Left lung (tissue), 14 donors: ENCODE measurements at places on chromosomes 6 and 20. TPM values are rescaled to one million over a fixed set of nuclear protein-coding genes. Genes with fewer than 3 reads are reported as not detected.

DNA sequence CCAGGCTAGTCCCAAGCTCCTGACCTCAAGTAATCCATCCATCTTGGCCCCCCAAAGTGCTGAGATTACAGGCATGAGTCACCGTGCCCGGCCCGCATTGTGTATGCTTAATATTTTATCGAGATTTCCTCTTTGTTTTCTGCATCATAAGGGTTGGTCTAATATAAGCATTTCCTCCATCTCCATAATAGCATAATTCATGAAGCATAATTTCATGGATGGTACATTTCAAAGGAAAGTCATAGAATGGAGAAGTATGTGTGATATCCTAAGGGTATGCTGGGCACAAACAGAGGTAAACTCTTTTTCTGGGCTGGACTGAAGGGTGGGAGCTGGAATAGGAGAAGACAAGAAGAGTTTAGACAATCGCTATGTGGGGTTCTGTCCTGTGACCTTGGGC, 17.5 kb upstream of the TIAM2 start:
- H3K27me3 ChIP-seq: no peaks in the 10 kb centered on the region
- H3K36me3 ChIP-seq: no peaks in the 10 kb centered on the region
- H3K27ac ChIP-seq: no peak overlapping the region
- H3K4me3 ChIP-seq: no peak overlapping the region
- no peaks in the 10 kb centered on the region for H3K4me1 ChIP-seq

- peaks cover 10% of the 10 kb centered on the region for H3K4me1 ChIP-seq
- H3K27me3 ChIP-seq: no peaks in the 10 kb centered on the region
- no peak for DNase-seq
Observed at GRCh38 chr20:41098703-41099250, 38.6 kb upstream of the PLCG1 start.

GRCh38 chr20:45128099-45128498, 3.8 kb upstream of the WFDC12 start:
- no peaks in the 10 kb centered on the region for H3K36me3 ChIP-seq
- no peaks in the 10 kb centered on the region for H3K4me1 ChIP-seq
- peak overlapping the region; percentile 40 for H3K27ac ChIP-seq
- peaks cover 5% of the 10 kb centered on the region for H3K27me3 ChIP-seq
- no peak overlapping the region for H3K4me3 ChIP-seq

DNA sequence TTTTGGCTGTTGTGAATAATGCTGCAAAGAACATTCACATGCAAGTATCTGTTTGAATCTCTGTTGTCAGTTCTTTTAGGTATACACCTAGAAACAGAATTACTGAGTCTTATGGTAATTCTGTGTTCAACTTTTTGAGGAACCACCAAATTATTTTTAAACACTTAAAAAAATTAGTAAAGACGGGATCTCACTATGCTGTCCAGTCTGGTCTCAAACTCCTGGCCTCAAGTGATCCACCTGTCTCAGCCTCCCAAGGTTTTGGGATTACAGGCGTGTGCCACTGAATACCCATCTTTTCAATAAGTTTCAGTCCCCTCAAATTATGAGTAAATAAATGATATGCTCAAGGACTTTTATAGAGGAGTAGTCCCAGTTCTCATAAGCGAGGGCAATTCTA, 17.5 kb downstream of the SPATS1 start:
- H3K36me3 ChIP-seq: no peaks in the 10 kb centered on the region
- DNase-seq: no peak
- H3K4me1 ChIP-seq: no peaks in the 10 kb centered on the region
- H3K27ac ChIP-seq: no peak overlapping the region
- H3K4me3 ChIP-seq: no peak overlapping the region

The DSP gene
- 15.1 TPM for total RNA-seq

The EFCAB8 gene
- total RNA-seq: 1.0 TPM

DNA sequence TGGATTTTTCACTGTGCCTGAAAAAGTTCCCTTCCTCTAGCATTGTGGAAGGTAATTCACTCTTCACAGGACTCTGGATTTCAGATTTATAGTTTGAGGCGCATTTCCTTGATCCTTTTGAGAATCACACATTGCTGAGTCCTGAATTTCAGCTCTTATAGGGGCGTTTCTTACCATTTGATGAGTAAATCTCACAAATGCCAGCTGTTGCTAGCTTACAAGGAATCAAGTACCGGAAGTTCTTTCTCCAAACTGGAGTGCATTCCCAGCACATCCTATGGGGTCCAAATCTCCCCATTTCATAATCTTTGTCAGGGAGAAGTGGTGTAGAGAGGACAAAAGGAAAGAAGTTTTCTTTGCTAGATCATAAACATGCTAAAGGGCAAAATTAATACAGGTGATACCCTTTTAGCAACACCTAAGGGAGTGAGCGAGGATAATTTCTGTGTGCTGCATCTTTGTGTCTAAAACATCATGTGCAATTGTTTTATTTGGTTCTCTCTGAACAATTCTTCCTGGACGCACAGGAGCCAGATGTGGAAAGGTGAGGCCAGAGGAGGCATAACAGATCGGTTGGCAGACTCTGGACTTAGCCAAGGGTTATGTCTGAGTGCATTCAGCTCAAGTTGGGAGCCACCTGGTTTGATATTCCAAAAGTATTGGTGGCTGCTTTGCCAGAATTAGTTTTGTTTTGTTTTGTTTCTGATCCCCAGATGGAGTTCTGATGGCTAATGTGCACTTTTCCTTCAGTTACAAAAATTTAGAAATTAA, 37.4 kb upstream of the EYA2 start:
- no peaks in the 10 kb centered on the region for H3K4me1 ChIP-seq
- H3K4me3 ChIP-seq: no peak overlapping the region

DNA sequence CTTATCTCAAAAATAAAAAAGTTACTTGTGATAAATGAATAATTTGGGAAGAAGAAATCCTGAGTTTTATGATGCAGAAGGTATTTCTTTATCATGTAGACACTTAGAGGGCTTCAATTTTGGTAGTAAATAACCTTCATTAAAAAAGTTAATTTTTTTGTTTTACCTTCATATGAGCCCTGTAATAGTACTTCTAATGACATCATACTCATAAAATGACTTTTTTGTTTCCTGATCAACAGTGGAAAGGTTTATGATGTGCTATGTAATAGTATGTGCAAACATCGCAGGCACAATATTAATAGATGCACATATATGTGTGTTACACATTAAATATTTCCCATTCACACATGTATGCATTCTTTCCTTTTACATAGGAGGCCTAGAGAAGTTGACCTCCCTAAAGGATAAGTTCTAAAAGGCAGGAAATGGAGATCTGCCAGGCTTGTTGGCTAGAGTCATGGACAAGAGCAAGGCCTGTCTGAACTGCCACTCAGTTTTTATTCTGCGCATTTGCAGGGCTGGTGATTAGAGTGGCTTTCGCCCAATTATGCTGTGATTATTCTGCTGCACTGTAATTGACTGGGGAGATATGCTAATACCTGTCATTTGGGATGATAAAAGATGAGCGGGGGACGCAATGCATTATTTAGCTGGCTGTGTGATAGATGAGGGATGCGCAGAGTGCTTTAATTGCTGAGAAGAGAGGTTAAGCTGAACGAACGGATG, 272.6 kb downstream of the TMEM242 start:
- no peak overlapping the region for H3K27ac ChIP-seq
- no peaks in the 10 kb centered on the region for H3K27me3 ChIP-seq
- no peaks in the 10 kb centered on the region for H3K36me3 ChIP-seq
- peaks cover 3% of the 10 kb centered on the region for H3K4me1 ChIP-seq

GRCh38 chr6:53238311-53238710, 89.7 kb upstream of the GCM1 start:
- no peaks in the 10 kb centered on the region for H3K27me3 ChIP-seq
- no peak overlapping the region for H3K27ac ChIP-seq
- H3K4me1 ChIP-seq: no peaks in the 10 kb centered on the region
- no peak for DNase-seq
